ENCODE measurements at places on chromosomes 3 and 15.

GRCh38 chr15:90184786-90185704, 16.1 kb upstream of the SEMA4B start:
- DNase-seq = no peak

- no peak for DNase-seq
These were observed 330.7 kb downstream of the FHIT start for GRCh38 chr3:60920519-60920918.

DNA sequence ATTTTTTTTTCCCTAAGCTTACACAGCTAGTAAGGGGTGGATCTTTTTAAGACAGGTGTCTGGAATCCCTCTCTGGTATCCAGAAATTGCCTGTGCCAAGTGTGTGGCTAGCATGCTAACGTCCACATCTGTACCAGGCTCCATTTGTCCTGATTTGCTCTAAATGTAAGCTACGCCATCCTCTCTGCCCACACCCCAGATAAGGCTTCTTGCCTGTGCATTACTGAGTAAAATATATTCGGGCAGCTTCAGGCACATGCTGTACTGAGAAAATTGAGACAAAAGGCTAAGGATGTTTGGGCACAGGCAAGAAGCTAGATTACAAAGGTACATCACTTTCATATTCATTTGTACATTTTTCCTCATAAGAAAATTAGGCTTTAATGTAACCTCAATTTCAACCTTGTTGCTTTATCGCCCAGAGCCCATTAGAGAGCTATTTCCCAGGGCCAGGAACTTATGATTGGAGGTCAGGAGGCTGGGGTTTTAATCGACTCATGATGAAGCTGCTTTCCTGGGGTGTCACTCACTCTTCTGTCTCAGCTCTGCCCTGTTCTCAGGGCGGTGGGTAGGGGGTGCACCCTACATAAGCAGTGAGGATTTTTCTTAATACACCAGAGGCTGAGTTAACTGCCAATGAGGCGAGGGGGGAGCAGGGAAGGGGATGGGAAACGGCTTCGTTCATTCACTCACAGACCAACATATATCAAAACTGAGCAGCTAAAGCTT, 106.3 kb downstream of the RORA start:
- DNase-seq = no peak

DNA sequence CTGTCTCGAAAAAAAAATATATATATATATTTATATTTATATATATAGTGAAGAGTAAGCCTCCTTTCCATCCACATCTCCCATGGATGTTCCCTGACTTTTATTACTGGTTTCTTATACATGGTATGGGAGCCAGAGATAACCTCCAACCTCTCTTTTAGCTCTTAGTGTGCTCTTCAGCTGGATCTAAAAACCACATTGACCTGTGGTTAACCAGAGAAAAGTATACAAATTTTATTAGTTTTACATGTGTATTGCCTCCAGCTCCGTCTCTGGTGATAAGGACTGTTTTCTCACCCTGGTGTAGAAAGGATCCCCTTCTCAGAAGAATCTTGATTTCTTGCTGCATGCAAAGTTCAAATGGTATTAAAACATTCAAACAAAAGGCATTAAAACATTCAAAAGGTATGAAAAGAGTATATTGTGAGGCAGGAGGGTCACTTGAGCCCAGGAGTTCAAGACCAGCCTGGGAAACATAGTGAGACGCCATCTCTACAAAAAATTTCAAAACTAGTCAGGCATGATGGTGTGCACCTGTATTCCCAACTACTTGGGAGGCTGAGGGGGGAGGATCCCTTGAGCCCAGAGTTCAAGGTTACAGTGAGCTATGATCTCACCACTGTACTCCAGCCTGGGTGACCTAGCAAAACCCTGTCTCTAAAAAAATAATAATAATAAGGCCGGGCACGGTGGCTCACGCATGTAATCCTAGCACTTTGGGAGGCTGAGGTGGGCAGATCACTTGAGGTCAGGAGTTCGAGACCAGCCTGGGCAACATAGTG, 13.5 kb upstream of the TTBK2 start:
- DNase-seq = no peak
